Activated T-cell treated with anti-CD3 and anti-CD28 coated beads for 1 hour (primary cell): ENCODE measurements at places on chromosomes 3 and 15.

DNA sequence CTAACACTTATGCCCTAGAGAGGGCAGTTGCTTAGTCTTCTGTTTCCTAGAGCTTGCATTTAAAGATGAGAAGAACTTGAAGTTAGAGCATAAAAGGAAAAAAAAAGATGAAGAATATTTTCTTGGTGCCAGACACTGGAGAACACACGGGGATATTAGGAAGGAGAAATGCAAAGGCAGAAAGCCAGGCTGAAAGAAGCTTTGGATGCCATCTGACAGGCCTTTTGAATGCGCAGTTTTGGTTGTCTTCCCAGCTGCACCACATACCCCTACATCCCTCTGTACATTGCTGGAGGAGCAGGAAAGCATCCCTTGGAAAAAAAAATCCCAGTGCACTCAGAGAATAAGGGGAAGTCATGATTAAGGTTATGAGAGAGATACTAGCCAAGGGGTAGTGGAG, 378.9 kb downstream of the GAP43 start:
- DNase-seq, result no peak

- DNase-seq, result no peak
Measured at GRCh38 chr3:116905334-116905733, 195.8 kb downstream of the TUSC7 start.

- DNase-seq, result no peak
Measured at GRCh38 chr3:44958386-44958785, 17.6 kb downstream of the ZDHHC3 start.

GRCh38 chr3:156676768-156677479, 2.5 kb downstream of the TIPARP start:
- no peak for DNase-seq

GRCh38 chr3:81871358-81872155, 110.1 kb upstream of the GBE1 start:
- DNase-seq, result no peak

- DNase-seq, result no peak
Measured at GRCh38 chr3:55704521-55704920, 217.4 kb upstream of the WNT5A start.

DNA sequence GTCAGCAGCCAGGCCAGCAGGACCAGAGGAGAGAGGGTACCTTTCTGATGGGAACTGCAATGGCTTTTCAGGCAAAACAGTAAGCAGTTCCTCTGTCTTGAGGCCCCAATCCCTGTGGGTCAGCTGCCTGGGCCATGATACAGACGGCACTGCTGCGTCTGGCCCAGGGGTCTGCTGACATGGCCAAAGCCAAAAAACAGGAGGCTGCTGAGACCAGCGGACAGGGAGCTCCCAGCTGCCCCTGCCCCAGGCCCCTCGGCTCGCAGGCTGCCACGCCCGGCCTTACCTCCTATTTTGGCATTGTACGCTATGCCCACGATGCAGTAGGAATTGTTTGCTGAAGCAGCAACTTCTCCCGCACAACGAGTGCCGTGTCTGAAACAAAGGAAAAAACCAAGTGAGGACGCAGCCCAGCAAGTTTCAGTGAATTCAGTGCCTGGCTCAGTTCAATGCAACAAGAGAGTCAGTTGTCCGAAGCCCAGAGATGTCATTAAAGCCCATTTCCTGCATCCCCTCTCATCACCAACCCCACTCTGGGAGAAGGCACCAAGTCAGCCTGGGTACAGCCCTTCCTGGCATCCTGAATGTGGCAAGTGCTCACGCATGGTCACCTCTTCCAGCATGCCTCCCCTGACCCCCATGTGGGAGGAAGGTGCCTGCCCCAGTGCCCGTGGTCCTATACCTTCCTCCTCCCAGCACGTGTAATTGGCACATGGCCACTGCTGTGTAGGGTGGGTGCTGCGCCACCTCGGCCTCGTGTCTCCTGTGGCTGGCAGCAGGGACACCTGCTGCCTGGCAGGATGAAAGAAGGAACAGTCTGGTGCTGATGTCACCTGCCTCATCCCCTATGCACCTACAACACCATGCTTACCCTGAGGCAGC, 61.7 kb downstream of the PCSK6 start:
- DNase-seq, result no peak

- no peak for DNase-seq
Measured at GRCh38 chr3:16490062-16490619, 23.4 kb downstream of the RFTN1 start.

DNA sequence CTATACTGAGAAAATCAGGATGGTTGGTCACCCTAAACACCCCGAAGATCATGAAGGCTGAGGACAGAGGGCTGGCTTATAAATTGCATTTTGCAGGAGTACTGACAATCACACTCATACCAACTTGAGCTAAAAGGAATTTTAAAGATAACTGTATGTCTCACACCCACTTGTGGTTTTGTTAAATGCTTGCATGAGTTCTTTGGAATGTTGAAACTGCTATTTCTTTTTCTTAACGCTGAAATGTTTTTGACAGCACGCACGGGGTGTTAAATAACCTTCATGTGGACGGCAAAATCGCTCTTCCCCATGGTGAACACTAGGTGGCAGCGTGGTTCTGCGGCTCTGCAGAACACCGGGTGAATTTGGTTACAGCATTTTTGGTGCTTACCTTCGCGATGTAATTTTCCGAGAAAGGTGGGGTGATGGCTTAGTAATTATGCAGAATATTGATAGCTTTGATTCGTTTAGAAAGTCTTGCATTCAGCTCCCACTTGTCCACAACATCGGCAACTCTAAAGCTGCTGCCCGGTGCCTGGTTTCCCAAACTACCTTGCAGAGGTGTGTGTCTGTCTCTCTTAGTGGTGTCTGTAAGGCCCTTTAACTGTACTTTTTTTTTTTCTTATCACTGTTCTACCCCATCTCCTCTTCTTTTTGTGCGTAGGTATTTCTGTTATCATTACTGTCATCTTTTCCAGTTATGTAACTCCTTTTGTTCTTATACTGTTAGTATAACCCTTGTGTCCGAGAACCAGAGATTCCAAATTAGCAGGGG, 51.7 kb downstream of the ARNT2 start:
- peak; percentile 23 for DNase-seq

DNA sequence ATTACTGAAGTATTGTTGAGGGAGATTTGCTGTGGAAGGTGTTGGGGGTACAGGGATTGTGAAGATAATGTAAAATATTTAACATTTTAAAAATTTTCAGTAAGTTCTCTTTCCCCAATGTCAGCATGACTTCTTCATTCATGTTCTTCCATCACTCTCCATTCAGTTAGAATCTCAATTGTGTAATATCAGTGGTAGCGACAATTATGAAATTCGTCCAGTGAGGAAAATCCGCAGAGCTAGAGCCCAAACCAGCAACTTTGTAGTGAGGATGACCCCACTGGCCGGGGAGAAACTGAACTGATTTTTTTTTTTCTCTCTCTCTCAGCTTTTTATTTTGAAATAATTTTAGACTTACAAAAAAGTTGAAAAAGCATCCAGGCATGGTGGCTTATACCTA, 171.7 kb downstream of the PGPEP1L start:
- DNase-seq, result no peak

- DNase-seq, result no peak
Measured at GRCh38 chr3:99920481-99921376, 103.1 kb downstream of the CMSS1 start.

DNA sequence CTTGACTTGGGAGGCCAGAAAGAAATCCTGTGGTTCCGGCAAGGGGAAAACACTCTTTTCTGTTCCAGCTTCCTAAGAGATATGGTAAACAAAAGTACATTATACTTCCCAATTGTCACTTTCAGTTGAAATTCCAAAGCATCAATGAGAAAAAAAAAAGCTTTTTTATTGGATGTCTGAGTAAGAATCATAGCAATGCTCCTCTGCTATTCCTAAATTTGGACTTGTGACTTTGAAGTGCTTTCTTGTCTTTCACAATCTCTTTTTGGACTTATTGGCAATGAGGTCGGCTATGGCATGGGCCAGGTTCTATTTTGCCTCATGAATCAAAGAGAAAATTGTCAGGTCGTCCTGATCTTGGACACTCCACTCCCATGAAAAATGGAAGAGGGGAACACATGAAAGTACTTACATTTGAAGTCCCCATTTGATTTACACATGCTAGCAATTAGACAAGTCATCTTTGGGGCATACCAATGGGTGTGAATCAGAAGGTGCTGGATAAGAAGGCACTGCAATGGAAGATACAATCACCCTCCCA, 170.5 kb downstream of the GREM1 start:
- DNase-seq, result no peak

GRCh38 chr3:57951066-57951882, 56.9 kb upstream of the FLNB start:
- no peak for DNase-seq

DNA sequence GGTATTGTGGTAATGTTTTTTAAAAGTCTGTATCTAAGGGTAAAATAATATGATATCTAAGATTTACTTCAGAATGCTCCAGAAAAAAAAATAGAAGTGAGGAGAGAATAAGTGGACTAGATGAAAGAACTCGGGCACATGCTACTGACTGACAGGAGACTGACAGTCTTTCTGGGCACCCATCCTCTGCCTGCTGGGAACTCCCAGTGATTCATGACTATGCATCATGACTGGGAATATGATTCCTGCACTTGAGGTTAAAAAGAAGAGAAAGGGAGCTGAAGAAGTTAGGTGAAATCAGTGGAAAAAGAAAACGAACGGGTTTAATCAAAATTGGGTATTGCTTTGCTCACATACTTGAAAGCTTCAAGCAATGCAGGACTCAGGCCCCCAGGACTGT, 35.7 kb upstream of the SPSB4 start:
- no peak for DNase-seq

DNA sequence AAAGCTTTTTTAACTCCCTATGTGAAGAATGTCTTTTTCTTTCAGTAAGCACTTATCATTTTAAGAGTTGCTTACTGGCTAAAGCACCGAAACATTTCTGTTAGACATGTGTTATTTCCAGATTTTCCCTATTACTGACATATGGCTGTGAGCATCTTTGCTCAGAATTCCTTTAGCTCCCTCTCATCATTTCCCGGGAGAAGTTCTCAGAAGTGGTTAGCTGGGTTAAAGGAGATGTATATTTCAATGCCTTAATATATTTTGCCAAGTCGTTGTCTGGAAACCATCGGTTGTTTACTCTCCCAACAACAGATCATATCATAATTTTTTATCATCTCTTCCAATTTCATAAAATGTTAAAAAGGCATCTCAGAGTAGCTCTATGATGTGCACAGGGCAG, 396.5 kb downstream of the OCA2 start:
- DNase-seq, result no peak

GRCh38 chr3:32640939-32641338, 44.0 kb upstream of the CNOT10 start:
- no peak for DNase-seq

DNA sequence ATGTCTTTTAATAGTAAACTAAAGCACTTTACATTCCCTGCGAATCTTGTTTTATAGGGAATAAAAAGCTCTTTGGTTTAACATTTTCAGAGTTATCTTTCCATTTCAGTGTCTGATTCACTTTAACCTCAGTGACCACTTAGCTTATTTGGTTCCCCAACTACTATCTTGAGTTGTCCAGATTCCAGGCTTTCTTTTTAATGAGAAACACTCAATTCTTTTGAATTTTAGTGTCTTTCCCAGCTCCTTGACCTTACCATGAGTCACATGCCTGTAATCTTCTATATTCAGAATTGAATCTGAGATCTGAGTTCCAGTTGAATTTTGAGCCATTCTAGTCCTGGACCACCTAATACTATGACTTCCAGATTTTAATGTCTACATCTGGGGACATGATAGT, 144.4 kb downstream of the KCNAB1 start:
- DNase-seq, result no peak

DNA sequence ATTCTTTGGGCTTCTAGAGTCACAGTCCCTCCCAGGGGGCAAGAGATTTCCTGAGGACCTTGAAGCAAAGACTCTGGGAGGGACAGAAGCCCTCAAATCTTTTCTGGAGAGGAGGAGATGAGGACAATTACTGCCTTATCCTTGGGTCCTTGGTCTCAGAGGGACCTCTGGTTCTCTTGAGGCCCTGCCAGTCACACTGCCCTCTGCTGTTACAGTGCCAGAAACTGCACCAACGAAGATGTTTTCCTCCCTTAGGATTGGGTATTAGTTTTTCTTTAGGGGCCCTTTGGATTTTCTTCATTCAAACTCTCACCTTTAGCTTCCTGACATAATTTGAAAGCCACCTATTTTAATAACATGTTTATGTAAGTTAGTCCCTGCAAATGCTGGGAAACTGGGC, 58.2 kb upstream of the SCN5A start:
- DNase-seq, result no peak

GRCh38 chr15:50506121-50506520, 40.3 kb downstream of the USP50 start:
- no peak for DNase-seq

DNA sequence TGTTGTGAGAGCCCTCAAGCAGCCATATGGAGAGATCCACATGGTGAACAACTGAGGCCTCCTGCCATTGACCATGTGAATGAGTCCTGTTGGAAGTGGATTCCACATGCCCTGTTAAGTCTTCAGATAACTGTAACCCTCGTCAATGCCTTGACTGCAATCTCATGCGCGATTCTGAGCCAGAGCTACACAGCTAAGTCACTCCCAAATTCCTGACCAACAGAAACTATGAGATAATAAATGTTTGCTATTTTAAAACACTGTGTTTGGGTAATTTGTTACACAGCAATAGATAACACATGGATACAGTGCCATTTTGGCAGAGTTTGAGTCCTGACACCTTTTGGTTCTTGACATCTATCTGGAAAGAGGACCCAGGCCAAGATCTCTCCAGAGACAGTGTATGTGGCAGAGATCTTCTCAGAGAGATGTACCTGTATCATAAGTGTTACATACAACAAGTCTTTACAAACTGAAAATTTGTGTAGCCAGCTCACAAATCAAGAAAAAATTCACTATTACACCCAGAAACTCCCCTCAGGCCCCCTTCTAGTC, 34.5 kb upstream of the BNC1 start:
- no peak for DNase-seq
